ENCODE measurements at places on chromosomes 7 and 10.

DNA sequence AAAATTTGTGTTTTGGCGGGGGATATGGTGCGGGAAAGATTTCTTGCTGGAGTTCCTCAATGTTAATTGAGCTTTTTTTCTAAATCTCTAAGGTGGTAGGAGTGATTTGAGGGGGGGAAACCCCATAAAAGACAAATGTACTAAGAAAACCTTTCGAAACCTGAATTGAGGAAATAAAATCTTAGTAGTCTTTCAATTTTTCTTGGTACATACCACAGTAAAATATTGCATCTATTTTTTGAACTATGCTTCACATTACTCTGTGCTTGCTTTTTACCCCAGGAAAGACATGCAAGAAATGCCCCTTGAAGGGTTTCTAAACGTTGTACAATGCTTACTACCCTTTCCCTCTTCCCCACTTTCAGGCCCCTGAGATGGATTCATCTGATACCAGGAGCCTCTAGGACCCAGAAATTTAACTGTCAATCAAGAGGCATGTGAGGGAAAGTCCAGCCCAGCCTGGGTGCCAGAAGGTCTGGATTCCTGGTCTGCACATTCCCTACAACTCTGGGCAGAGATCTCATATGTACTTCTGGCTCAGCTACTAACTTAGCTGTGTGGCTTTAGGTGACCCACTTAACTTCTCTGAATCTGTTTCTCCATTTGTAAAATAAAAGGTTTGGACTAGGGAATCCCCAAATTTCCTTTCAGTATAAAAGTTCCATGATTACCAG, 5.8 kb upstream of the PDCD4 start:
- no peak for DNase-seq

GRCh38 chr7:114944745-114945625, 23.1 kb downstream of the MDFIC start:
- DNase-seq: no peak

- DNase-seq: no peak
Measured at GRCh38 chr7:37283716-37284115, 164.9 kb downstream of the ELMO1 start.

DNA sequence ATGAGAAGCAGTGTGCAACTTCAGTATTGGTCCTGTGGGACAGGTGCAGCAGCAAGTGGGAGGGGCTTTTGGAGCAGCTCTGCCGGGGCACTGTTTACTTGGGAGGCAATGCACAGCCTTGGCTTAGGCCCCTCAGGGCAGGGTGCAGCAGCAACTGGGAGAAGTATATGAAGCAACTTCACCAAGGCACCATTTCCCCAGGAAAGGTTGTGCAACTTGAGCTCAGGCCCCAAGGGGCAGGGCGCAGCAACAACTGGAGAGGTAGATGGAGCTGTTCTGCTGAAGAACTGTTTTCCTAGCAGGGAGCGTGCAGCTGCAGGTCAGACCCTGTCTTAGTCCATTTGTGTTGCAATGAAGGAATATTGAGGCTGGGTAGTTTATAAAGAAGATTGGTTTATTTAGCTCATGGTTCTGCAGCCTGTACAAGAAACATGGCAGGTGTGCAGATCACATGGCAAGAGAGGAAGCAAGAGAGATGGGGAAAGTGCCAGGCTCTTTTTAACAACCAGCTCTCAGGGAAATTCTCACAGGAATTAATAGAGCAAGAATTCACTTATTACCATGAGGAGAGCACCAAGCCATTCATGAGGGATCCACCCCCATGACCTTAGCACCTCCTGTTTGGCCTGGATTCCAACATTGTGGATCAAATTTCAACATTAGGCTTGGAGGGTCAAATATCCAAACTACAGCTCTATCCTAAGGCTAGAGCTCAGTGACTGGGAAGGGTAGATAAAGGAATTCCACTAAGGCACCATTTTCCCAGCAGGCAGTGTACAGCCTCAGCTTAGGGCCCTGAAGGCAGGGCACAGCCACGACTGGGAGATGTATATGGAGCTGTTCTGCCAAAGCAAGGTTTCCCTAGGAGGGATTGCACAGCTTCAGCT, 10.9 kb downstream of the GPR141 start:
- DNase-seq: no peak

DNA sequence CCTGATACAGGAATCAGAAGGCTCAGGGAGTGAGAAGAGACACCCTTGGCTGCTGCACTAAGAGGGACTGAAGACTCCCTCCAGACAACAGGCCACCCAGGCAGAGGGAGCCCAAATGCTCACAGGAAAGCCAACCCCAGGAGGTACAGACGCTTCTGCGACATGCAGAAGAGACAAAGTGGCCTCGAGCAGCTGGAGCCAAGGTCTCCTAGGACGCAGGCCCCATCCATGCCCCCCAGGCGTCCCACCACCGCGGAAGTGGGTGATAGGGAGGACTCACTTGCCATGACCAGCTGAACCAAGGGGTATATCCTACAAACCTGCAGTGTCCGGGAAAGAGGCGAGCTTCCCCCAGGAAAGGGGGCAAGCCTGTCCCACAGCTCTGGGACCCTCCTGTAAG, 56.9 kb downstream of the CTBP2 start:
- DNase-seq: no peak

- DNase-seq: no peak
Measured at GRCh38 chr7:134042307-134042706, 84.8 kb upstream of the LRGUK start.

- DNase-seq: no peak
Measured at GRCh38 chr7:112940314-112940732, 146.3 kb downstream of the GPR85 start.

DNA sequence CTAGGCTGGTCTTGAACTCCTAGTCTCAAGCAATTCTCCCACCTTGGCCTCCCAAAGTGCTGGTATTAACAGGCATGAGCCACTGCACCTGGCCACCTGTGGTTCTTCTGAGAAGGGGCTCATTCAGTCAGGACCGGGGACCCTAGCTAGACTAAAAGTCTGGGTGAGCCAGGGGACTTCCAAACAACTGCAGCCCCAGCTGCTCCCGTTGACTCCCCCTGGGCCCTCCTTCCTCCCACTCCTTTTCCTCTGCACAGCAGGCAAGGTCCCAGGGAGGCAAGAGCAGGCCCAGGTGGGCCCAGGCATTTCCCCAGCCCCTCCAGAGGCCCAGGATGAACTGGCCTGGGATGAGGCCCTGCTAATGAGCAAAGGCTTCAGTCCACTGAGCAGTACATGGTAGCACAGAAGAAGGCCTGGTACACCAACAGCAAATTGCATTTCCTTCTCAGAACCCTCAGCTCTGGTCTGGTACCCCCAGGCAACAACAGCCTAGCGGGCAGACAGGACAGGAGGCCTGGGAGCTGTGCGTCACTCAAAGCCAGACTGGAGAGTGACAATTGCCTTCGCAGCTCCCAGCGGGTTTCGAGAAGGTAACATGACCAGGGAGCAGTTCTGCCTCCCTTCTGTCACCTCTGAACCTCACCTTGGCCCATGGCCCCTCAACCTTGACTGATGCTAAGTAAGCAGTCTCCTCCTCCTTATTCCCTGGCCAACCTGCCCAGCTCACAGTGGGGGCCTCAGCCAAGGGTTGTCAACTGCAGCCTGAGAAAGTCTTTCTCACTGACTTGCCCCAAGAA, 30.7 kb upstream of the HSPA12A start:
- DNase-seq: no peak

DNA sequence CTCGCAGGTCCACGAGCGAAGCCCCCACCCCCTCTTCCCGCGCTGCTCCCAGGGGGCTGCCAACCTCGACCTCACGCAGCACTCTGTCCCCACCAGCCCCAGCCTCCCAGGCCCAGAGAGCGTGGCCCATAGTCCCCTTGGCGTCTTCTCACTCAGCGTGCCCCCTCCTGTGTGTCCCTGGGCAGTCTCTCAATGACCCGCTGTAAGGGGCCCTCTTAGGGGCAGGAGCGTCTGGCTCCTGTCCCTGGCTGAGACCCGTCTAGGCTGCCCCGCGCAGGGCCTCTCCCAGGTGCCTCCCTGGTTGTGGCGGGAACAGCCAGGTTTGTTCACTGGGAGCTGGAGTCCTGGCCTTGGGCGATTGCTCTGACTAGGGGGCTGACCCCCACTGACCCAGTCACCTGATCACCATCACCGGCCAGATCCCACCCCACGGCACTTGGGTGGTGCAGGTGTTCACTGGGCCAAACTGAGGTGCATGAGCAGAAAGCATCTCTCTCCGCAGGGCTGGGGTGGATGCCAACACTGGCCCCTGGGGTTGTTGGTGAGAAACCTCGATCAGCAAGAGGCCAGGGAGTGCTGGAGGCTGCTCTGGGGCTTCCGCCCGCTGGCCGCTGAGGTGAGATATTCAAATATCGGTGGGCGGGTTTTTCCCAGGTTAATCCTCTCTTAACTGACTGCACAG, 12.6 kb upstream of the WDFY4 start:
- no peak for DNase-seq

All from caudate nucleus (tissue), 63 donors.